ENCODE measurements at places on chromosomes 4 and X.

- peak; percentile 45 for DNase-seq
- peaks cover 9% of the 10 kb centered on the region for H3K27me3 ChIP-seq
- peaks cover 10% of the 10 kb centered on the region for H3K36me3 ChIP-seq
- peak overlapping the region; percentile 90 for H3K27ac ChIP-seq
- H3K4me1 ChIP-seq = peaks cover 42% of the 10 kb centered on the region
These were observed 552 bp downstream of the NKRF start for GRCh38 chrX:119605464-119606279.

GRCh38 chrX:56564164-56564885, 898 bp downstream of the UBQLN2 start:
- H3K27me3 ChIP-seq = no peaks in the 10 kb centered on the region
- peak overlapping the region; percentile 82 for H3K4me3 ChIP-seq
- DNase-seq = peak; percentile 25
- H3K27ac ChIP-seq = peak overlapping the region; percentile 97

- H3K36me3 ChIP-seq = peaks cover 31% of the 10 kb centered on the region
- H3K4me1 ChIP-seq = peaks cover 11% of the 10 kb centered on the region
- no peak overlapping the region for H3K27ac ChIP-seq
- DNase-seq = no peak
- no peaks in the 10 kb centered on the region for H3K27me3 ChIP-seq
- no peak overlapping the region for H3K4me3 ChIP-seq
These were observed 26.6 kb downstream of the TNIP2 start for GRCh38 chr4:2729533-2729875.

GRCh38 chrX:125004799-125005198, 314.9 kb upstream of the TEX13C start:
- H3K27ac ChIP-seq = no peak overlapping the region
- no peaks in the 10 kb centered on the region for H3K36me3 ChIP-seq
- no peaks in the 10 kb centered on the region for H3K27me3 ChIP-seq
- peaks cover 19% of the 10 kb centered on the region for H3K4me1 ChIP-seq
- DNase-seq = no peak
- no peak overlapping the region for H3K4me3 ChIP-seq

- H3K4me1 ChIP-seq = no peaks in the 10 kb centered on the region
- no peak overlapping the region for H3K4me3 ChIP-seq
- H3K27me3 ChIP-seq = peaks cover 6% of the 10 kb centered on the region
- no peak overlapping the region for H3K27ac ChIP-seq
- no peaks in the 10 kb centered on the region for H3K36me3 ChIP-seq
These were observed 104.9 kb upstream of the SOD3 start for GRCh38 chr4:24690436-24690835.

DNA sequence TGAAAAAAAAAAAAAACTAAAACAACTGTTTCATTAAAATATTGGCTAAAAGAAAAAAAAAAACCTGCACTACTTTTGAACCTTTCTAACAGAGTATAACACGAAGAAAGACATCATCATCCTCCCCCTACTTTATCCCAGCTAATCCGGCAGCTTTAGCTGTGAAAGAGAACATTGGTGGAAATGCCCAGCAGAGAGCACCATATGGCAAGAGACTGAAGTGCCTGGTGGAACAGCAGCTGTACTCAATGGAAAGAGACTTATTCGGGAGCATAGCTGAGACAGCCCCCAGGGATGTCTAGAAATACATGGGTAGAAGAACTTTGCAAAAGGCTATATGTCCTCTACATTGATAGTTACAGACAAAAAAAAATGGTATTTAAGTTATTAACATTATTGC, 30.3 kb downstream of the STPG2 start:
- H3K27me3 ChIP-seq = peaks cover 4% of the 10 kb centered on the region
- no peaks in the 10 kb centered on the region for H3K36me3 ChIP-seq
- DNase-seq = no peak
- H3K4me3 ChIP-seq = no peak overlapping the region
- H3K27ac ChIP-seq = no peak overlapping the region
- no peaks in the 10 kb centered on the region for H3K4me1 ChIP-seq

GRCh38 chr4:184389978-184390900, 84.1 kb downstream of the IRF2 start:
- H3K27me3 ChIP-seq = no peaks in the 10 kb centered on the region
- no peak overlapping the region for H3K27ac ChIP-seq
- peaks cover 93% of the 10 kb centered on the region for H3K36me3 ChIP-seq
- peaks cover 31% of the 10 kb centered on the region for H3K4me1 ChIP-seq
- no peak for DNase-seq

DNA sequence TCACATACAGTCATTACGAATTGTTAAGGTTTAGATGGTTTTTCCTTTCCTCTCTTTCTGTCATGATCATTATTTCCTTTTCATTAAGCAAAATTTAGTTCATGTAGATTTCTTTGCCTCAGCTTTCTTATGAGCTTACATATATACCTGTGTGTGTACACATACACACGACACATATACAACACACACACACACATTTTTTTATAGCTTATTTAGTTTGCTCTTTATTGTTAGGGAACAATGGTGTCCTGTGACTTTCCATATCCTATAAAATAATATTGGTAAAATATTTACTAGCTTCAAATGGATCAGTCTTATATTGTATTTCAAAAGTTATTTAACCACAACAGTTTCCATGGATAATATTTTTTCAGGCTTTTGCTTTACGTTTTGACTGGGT, 840.7 kb downstream of the PCDH18 start:
- no peaks in the 10 kb centered on the region for H3K27me3 ChIP-seq
- H3K36me3 ChIP-seq = no peaks in the 10 kb centered on the region
- no peak overlapping the region for H3K4me3 ChIP-seq
- H3K4me1 ChIP-seq = no peaks in the 10 kb centered on the region
- no peak overlapping the region for H3K27ac ChIP-seq
- no peak for DNase-seq

DNA sequence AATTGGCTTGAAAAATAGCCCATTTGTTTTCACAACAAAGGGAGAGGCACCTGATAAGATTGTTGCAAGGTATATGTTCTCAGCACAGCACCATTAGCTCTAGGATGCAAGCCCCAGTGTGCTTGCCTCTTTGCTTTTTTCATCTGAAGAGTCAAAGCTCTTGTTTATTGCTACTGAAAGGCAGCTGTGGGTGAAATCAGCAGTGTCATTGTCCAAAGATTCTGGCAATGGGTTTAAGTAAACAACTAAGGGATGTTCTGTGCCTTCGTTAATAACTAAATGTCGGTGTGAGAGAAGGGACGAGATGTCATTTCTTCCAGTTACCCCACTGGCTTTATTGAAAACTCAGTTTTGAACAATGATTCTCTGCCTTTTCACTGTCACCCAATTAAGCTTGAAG, 567.7 kb downstream of the KCNIP4 start:
- H3K4me3 ChIP-seq = no peak overlapping the region
- H3K36me3 ChIP-seq = no peaks in the 10 kb centered on the region
- no peak overlapping the region for H3K27ac ChIP-seq
- no peak for DNase-seq
- H3K4me1 ChIP-seq = no peaks in the 10 kb centered on the region

GRCh38 chrX:40011322-40012038, 86.3 kb downstream of the BCOR start:
- no peak overlapping the region for H3K4me3 ChIP-seq
- H3K36me3 ChIP-seq = no peaks in the 10 kb centered on the region
- no peak overlapping the region for H3K27ac ChIP-seq
- peaks cover 40% of the 10 kb centered on the region for H3K27me3 ChIP-seq
- DNase-seq = no peak

- no peaks in the 10 kb centered on the region for H3K4me1 ChIP-seq
- H3K4me3 ChIP-seq = no peak overlapping the region
- H3K36me3 ChIP-seq = no peaks in the 10 kb centered on the region
- H3K27me3 ChIP-seq = no peaks in the 10 kb centered on the region
These were observed 51.5 kb upstream of the BTC start for GRCh38 chr4:74845834-74846233.

GRCh38 chrX:72316408-72317110, 10.8 kb upstream of the CITED1 start:
- H3K36me3 ChIP-seq = no peaks in the 10 kb centered on the region
- H3K27ac ChIP-seq = no peak overlapping the region
- no peak overlapping the region for H3K4me3 ChIP-seq
- no peaks in the 10 kb centered on the region for H3K27me3 ChIP-seq

DNA sequence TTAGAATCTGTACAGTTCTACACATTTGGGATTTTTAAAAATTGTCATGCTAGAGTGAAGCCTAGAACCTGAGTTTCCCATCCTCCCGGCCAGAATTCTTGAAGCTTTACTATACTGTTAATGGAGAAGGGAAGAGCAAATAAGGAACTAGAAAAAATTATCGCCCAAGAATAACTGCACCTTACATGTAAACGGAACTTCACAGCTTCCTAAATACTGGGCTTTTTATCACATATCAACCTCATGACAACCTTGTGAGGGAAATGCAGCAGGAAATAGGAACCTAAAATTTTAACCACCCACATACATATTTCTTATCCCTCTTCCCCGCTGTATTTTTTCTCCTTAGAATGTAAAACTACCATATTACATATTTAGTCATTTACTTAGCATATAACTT, 19.3 kb downstream of the ARHGEF9 start:
- H3K4me1 ChIP-seq = peaks cover 3% of the 10 kb centered on the region
- peaks cover 3% of the 10 kb centered on the region for H3K27me3 ChIP-seq
- H3K36me3 ChIP-seq = no peaks in the 10 kb centered on the region
- no peak for DNase-seq
- no peak overlapping the region for H3K27ac ChIP-seq

DNA sequence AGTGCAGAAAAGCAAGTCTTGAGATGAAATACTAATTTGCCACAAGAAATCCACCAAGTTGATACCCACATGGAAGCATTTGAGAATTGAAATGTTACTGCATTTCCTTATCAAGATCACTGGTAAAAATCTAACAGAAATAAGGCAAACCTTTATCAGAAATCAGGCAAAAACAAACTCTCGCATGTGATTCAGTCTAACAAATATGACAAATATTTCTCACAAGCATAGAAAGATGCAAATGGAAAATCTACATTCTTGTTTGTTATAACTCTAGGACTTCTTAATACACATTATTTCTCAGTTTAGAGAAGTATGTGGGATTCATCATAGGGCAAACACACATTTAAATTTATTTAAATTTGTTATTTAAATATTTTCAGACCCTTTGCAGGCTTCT, 52.9 kb downstream of the TXK start:
- peaks cover 7% of the 10 kb centered on the region for H3K36me3 ChIP-seq
- H3K27ac ChIP-seq = no peak overlapping the region
- no peak for DNase-seq
- no peak overlapping the region for H3K4me3 ChIP-seq
- H3K4me1 ChIP-seq = peaks cover 11% of the 10 kb centered on the region

DNA sequence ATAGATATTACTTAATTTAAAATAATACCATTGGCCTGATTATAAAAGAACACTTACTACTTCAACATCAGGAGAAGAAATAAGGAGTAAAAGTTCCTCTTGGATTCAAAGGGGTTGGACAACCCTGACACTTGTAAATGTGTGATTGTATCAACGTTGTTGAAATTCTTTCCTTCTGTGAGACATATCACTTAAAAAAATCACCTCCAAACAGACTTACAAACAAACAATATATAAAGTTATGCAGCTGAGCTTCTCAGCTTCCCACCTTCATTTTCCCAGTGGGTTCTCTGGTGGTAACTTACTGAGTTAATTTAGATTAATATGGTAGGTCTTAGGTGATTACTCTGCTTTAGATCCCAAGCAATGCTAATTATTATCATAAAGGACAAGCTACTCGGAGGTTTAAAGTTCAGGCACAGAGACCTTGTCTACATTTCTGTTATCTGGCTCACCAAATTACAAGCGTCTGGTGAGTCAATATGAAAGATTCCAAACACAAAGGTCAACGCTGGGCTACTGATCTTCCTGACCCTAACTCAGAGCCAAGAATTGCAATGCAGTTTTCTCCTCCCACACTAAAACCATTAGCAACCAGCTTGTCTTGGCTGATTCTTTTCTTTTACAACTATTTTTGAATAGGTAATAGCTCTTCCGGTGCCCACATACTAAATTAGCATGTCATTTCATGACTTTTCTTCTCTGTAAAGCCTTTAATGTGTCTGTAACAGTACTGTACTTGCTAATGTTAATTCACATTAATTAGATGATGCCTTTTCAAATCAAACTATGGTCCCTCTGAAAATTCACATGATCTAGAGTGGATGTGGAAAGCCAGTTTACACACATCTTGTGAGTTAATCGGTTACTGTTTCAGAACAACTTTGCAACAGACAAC, 157.6 kb downstream of the RASL11B start:
- no peaks in the 10 kb centered on the region for H3K4me1 ChIP-seq
- H3K4me3 ChIP-seq = no peak overlapping the region
- no peak for DNase-seq
- no peaks in the 10 kb centered on the region for H3K27me3 ChIP-seq

- H3K27ac ChIP-seq = no peak overlapping the region
- no peak overlapping the region for H3K4me3 ChIP-seq
- no peaks in the 10 kb centered on the region for H3K36me3 ChIP-seq
- no peaks in the 10 kb centered on the region for H3K4me1 ChIP-seq
These were observed 35.3 kb downstream of the PNPLA4 start for GRCh38 chrX:7891928-7892327.

DNA sequence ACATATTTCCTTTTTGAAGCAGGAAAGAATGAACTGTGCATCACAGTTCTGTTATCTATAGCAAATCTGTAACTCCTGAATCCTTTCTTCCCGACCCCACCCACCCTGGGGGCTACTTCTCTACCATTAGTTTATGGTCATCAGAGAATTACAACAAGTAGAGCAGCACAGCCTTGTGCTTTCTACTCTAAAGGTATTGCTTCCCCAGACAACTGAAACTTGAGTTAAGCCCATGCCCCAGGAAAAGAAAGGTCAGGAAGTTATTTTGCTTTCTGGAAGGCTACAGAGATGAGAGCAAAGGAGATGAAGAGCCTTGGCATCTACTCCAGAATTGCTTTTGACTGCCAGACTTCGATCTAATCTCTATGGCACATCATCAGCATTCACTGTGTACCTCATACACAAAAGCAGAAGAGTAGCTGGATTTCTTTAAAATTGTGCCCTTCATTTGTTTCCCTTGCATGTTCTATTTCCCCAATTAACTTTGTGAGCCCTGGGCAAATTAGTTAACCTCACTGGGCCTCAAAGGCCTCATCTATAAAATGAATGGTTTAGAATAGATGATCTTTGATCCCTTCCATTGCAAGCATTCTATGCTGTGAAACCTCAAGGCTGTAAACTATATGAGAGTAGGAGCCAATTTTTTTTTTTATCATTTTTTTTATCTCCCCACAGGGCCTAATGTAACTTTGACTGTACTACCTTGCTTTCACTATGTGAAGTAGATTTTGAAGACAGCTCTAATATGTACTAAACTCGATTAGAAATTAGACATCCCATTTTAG, 595.6 kb downstream of the RPA4 start:
- H3K4me1 ChIP-seq = no peaks in the 10 kb centered on the region
- H3K36me3 ChIP-seq = no peaks in the 10 kb centered on the region
- no peaks in the 10 kb centered on the region for H3K27me3 ChIP-seq
- no peak overlapping the region for H3K27ac ChIP-seq
- H3K4me3 ChIP-seq = no peak overlapping the region

Measured in activated CD4-positive, alpha-beta memory T cell treated with anti-CD3 and anti-CD28 coated beads, Interleukin-2, amount 10 ng/mL, durations not matched to agents 7 days and 5 days (primary cell).